ENCODE measurements at places on chromosomes 4 and X.

GRCh38 chrX:108019382-108019875 is 25.4 kb upstream of the VSIG1 start:
- DNase-seq, result no peak

- DNase-seq, result peak; percentile 19
These were observed 17.0 kb upstream of the AP1AR start for GRCh38 chr4:112214390-112215264.

GRCh38 chrX:149453030-149453429 is 52.1 kb downstream of the IDS start:
- DNase-seq, result peak; percentile 25

DNA sequence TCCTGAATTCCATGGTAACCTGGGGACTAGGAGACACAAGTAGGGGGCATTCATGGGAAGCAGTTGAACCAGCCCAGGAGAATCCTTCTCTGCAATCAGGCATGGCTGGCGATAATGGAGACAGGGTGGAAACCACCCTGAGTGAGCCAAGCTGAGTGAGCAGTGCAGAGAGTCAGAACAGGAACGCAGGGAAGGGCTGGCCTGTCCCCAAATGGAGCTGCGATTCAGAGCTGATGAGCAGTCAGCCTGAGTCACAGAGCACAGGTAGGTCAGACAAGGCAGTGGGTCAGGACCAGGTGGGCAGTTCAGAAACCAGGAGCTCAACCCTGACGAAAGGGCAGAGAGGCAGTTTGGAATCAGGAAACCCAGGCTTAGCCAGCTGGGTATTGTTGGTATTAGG is 129.0 kb downstream of the BTC start:
- no peak for DNase-seq

DNA sequence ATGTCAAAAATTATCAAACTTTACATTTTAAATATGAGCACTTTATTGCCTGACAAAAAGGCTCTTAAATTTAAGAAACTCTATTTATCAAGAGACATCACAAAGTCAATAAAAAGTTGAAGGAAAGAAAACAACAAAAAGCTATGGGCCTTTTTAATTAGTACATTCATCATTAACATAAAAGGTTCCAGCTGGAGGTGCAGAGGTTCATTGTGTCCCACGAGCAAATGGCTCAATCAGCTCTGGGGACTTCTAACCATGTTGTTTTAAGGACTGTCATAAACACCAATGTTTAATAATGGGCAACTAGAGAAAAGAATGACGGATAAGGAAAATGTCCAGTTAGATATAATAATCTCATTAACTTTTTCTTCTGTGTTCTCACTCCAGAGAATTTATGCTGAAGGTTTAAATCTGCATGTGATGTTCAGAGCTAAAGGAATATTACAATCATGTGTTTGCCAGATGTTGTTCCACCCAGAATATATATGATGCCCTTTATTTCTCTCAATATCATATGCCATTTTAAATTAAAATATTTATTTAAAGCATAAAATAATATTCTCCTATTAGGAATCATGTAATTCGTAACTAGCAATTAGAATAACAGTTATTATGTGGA is 840.3 kb upstream of the ADGRL3 start:
- no peak for DNase-seq

DNA sequence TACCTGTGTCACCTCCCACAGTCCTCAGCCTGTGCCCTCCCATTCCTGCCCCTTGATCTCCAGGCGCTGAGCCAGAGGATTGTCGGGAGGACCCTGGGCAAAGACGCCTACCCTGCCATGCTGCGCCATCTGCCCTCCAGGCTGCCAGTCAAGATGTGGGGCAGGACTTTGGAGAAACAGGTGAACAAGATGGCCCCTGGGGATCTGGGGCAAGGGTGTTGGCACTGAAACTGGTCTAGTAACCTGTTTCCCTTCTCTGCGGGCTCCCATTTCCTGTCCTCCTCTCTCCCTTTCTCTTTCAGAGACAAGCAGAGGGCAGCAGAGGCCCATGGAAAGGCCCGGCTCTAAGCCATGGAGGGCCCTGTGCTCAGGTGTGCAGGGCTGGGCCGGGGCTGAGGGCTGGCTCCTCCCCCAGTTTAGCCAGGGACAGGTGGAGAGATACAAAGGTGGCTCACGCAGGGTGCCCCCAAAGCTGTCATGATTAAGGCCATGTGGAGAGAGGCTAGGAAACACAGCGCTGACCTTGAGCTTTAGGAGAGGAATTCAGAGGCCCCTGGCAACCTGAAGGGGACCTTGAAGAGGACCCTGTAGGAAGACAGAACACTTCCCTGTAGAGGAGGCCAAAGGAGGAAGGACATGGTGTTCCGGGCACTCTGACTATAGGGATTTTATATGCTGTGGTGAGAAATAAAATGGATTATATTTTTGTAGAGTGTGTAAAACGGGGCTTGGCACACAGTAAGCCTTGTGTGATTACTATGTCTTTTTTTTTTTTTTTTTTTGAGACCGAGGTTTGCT is at the start of gene GLOD5:
TSS of gene GLOD5 (plus strand) at position 74 of the 798 bp plus-strand sequence. CDS start at position 118, 44 bp downstream.
- DNase-seq, result no peak

Data from HFFc6 (cell line).